Gastrocnemius medialis (tissue), 4 donors: ENCODE measurements at places on chromosomes 7 and 10. TPM values are rescaled to one million over a fixed set of nuclear protein-coding genes. Genes with fewer than 3 reads are reported as not detected.

DNA sequence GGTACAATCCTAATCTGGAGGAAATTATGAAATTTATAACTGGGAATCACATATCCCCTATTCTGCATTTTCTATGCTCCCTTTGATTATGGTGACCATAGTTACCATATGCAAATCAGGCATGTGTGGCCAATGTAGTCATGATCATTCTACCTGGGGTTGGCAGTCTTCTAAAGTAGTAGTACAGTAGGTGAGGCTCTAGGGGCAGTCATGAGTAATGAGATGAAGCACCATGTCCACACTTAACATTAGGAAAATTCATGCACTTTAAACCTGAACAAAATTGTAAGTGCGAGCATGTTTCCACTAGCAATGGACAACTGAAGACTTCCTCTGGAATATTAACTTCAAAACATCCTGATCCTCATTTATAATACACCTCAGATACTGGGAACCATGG is 545.9 kb downstream of the SUGCT start:
- no peak for DNase-seq
- no peak overlapping the region for H3K27ac ChIP-seq
- no peaks in the 10 kb centered on the region for H3K4me1 ChIP-seq
- H3K4me3 ChIP-seq, result no peak overlapping the region
- no peaks in the 10 kb centered on the region for H3K36me3 ChIP-seq
- H3K27me3 ChIP-seq, result no peaks in the 10 kb centered on the region

DNA sequence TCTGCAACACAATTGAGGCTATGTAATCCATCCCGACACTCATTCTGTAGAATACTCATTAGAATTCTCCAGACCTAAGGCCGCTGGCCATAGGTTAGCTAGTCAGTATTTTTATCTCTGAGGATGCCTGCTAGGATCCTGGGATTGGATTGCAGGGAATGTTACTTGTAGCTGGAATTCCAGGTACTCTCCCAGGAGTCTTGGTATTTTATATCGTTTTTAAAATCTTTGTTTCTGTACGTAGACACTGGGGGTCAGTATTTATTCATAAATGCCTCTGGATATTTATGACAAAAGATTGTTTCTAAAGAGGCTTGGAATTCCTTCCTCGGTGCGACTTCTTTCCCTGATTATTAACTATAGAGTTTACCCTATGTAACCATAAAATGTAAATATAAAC is 40.1 kb downstream of the BPGM start:
- H3K36me3 ChIP-seq, result no peaks in the 10 kb centered on the region
- no peaks in the 10 kb centered on the region for H3K27me3 ChIP-seq
- H3K27ac ChIP-seq, result no peak overlapping the region
- no peaks in the 10 kb centered on the region for H3K4me1 ChIP-seq

- H3K4me3 ChIP-seq, result no peak overlapping the region
- no peaks in the 10 kb centered on the region for H3K27me3 ChIP-seq
- H3K27ac ChIP-seq, result no peak overlapping the region
Measured at GRCh38 chr10:88735661-88736060, 24.2 kb upstream of the LIPN start.

DNA sequence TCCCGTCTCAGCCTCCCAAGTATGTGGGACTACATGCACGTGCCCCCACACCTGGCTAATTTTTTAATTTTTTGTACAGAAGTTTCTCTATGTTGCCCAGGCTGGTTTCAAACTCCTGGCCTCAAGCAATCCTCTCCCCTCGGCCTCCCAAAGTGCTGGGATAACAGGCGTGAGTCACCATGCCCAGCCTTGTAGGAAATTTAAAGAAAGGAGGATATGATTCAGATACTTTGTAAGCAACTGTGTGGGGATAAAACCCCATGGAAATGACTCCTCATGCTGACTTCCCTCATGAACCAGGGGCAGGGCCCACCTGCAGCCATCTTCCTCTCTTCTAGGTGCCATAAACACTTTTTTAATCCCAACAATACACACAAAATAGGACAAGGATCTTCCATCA is 50.2 kb downstream of the APBB1IP start:
- H3K4me1 ChIP-seq, result no peaks in the 10 kb centered on the region
- no peak overlapping the region for H3K27ac ChIP-seq
- no peak for DNase-seq

PNLIPRP2 gene
- total RNA-seq, result not detected

DNA sequence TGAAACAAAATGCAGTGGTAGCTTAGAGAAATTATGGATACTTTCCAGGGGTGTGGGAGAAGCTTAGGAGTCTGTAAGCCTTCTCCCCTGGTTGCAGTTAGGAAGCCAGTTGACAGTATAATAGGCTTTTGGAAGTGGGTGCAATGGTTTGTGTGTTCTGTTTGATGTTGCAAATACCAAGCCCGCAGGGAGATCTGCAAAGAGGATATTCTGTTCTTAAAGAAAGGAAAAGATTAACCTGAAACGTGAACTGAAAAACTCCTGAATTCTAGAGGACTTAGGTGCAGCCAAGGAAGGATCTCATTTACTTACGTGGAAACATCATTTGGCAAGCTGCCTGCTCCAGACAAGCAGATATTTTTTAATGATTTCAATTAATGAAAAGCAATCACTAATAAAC is 496.6 kb downstream of the AUTS2 start:
- DNase-seq, result no peak
- H3K36me3 ChIP-seq, result no peaks in the 10 kb centered on the region
- no peaks in the 10 kb centered on the region for H3K27me3 ChIP-seq
